ENCODE measurements at places on chromosomes 5 and 9. TPM values are rescaled to one million over a fixed set of nuclear protein-coding genes. Genes with fewer than 3 reads are reported as not detected.

GRCh38 chr5:67141644-67142043 lies 55.0 kb downstream of the CD180 start:
- no peaks in the 10 kb centered on the region for H3K4me1 ChIP-seq
- H3K4me3 ChIP-seq: no peak overlapping the region
- DNase-seq: no peak
- no peak overlapping the region for H3K27ac ChIP-seq
- no peaks in the 10 kb centered on the region for H3K27me3 ChIP-seq
- peaks cover 21% of the 10 kb centered on the region for H3K36me3 ChIP-seq

GRCh38 chr5:33934176-33934575 lies 2.0 kb upstream of the RXFP3 start:
- no peak for DNase-seq
- H3K27me3 ChIP-seq: peaks cover 9% of the 10 kb centered on the region
- no peaks in the 10 kb centered on the region for H3K4me1 ChIP-seq
- H3K4me3 ChIP-seq: no peak overlapping the region
- H3K27ac ChIP-seq: no peak overlapping the region

DNA sequence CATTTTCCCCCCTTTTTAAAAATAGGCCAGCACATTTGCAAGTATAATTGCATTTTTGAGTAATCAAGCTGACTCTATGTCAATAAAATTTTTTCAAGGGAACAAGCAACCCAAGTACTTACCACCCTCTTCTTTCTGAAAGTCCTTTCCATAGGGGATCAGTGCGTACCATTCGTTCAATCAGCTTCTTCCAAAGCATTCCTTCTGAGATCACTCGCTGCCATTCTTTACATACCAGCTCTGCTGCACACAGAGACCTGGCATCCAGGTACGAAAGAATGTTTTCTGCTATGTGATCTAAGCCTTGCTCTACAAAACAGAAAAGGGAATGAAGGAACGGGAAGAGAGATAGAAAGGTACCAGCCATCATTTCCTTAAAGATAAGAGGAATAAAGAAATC lies 106.6 kb downstream of the FBXW11 start:
- peaks cover 8% of the 10 kb centered on the region for H3K36me3 ChIP-seq
- no peak for DNase-seq
- H3K4me3 ChIP-seq: no peak overlapping the region
- no peak overlapping the region for H3K27ac ChIP-seq
- H3K27me3 ChIP-seq: no peaks in the 10 kb centered on the region

GRCh38 chr5:159130871-159131270 lies 31.2 kb upstream of the EBF1 start:
- H3K4me1 ChIP-seq: no peaks in the 10 kb centered on the region
- no peaks in the 10 kb centered on the region for H3K36me3 ChIP-seq
- H3K27me3 ChIP-seq: no peaks in the 10 kb centered on the region
- H3K27ac ChIP-seq: no peak overlapping the region
- no peak for DNase-seq

- no peak for DNase-seq
- no peaks in the 10 kb centered on the region for H3K36me3 ChIP-seq
- no peak overlapping the region for H3K27ac ChIP-seq
- no peaks in the 10 kb centered on the region for H3K27me3 ChIP-seq
Observed at GRCh38 chr9:116465576-116466270, 221.4 kb upstream of the TRIM32 start.

GRCh38 chr5:6606884-6607558 lies 25.8 kb downstream of the NSUN2 start:
- no peaks in the 10 kb centered on the region for H3K4me1 ChIP-seq
- H3K27ac ChIP-seq: no peak overlapping the region
- H3K36me3 ChIP-seq: peaks cover 80% of the 10 kb centered on the region
- no peak overlapping the region for H3K4me3 ChIP-seq
- DNase-seq: no peak

DNA sequence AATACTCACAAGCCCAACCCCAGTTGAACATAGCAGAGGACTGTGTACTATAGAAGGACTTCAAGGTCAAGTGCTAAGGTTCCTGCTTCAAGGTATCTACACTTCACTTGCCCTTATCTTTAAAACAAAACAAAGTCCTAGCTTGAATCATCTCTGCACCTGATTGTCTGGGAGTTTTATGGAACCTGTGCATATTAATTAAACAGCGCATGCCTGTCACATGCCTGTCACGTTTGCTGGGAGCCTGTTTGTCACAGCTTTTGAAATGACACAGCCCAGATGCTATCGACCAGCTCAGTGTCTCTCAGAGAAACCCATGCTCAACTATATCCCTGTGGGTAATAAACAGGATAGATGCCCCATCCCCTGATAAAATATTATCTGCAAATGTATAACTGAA lies 476.0 kb downstream of the ZSWIM6 start:
- H3K36me3 ChIP-seq: no peaks in the 10 kb centered on the region
- DNase-seq: no peak
- no peak overlapping the region for H3K4me3 ChIP-seq
- no peaks in the 10 kb centered on the region for H3K4me1 ChIP-seq
- no peaks in the 10 kb centered on the region for H3K27me3 ChIP-seq

DNA sequence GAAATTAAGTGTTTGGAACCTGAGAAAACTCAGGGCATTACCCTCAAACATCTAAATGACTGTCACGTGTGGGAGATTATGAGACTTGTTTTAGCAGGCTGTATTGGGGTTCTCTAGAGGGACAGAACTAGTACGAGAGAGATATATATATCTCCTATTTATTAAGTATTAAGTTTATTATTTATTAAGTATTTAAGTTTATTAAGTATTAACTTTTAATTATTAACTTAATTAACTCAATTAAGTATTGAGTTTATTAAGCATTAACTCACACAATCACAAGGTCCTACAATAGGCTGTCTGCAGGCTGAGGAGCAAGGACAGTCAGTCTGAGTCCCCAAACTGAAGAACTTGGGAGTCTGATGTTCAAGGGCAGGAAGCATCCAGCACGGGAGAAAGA lies 113.8 kb downstream of the MELK start:
- no peak overlapping the region for H3K27ac ChIP-seq
- no peaks in the 10 kb centered on the region for H3K27me3 ChIP-seq
- no peaks in the 10 kb centered on the region for H3K36me3 ChIP-seq
- H3K4me1 ChIP-seq: no peaks in the 10 kb centered on the region

GRCh38 chr9:75797085-75797580 lies 93.3 kb upstream of the PCSK5 start:
- H3K27ac ChIP-seq: no peak overlapping the region
- no peaks in the 10 kb centered on the region for H3K36me3 ChIP-seq
- H3K4me3 ChIP-seq: no peak overlapping the region
- H3K4me1 ChIP-seq: no peaks in the 10 kb centered on the region
- no peak for DNase-seq

DAPK1 gene
- 2.2 TPM for total RNA-seq

CRAT gene
- 12.4 TPM for total RNA-seq

CCNO gene
- not detected for total RNA-seq

PCA3 gene
- total RNA-seq: not detected

HBEGF gene
- total RNA-seq: 0.52 TPM

LCN15 gene
- not detected for total RNA-seq
